ENCODE measurements at places on chromosomes 12 and 14.

GRCh38 chr12:104582739-104583138 lies 126.0 kb downstream of the CHST11 start:
- DNase-seq, result no peak

DNA sequence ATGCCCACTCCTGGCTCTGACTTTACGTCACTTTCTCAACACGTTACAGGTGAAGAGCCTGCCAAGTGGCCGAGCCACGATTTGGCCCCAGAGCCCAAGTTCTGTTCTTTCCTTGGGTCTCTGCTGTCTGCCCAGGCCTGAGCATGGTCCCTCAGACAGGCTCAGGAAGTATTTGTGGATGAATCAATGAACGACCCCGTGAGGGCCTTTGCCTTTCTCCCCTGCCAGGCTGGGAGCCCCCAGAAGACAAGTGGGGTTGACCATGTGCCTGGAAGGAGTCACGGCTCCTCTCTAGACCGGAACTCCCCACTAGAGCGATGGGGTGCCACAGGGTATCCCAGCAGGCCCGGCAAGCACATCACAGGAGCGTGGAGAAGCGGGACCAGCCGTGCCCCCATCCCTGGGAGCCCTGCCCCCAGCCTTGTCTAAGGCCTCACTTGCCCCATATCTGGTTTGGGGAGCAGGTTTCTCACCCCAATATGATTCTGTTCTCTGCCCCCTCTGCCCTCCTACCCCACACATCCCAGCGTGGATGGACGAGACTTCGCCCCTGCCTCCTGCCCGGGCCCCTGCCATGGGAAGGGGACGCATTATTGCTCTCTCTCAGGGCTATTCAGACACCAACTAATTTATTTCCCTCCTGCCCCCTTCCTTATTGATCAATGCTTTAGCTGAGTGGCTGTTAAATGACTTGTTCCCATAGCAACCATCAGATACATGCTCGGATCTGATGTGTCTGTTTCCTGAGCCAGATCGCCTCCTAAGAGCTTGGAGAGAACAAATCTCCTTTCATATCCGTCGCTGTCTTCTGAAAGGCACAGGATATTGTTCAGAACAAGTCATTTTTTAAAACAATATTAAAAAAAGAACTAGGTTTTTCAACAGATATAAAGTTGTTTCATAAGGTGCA lies 69.0 kb downstream of the DIO3 start:
- no peak for DNase-seq

GRCh38 chr12:132674561-132674960 lies 12.6 kb downstream of the POLE start:
- DNase-seq, result no peak

- DNase-seq, result no peak
Observed at GRCh38 chr12:52515927-52516831, 4.0 kb downstream of the KRT5 start.

- peak; percentile 8 for DNase-seq
Observed at GRCh38 chr12:128259556-128260070, 7.4 kb upstream of the TMEM132C start.

DNA sequence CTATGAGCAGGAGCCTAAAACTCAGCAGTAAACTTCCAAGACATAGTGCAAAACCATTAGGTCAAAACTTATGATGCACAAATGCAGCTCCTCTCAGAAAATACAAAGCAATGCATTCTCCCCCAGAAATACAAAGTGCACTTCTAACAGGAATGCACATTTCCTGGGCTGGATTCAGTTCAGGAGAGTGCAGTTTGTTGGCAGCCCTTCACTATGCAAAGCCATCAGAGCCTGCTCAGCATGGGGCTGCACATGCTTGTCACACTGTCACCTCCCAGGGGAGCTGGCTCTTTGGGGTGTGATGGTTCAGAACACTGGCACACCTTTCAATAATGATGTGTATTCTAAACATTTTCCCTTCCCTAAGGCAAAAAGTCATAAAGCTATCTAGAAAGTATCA lies 110.4 kb downstream of the KCNK10 start:
- DNase-seq, result no peak

DNA sequence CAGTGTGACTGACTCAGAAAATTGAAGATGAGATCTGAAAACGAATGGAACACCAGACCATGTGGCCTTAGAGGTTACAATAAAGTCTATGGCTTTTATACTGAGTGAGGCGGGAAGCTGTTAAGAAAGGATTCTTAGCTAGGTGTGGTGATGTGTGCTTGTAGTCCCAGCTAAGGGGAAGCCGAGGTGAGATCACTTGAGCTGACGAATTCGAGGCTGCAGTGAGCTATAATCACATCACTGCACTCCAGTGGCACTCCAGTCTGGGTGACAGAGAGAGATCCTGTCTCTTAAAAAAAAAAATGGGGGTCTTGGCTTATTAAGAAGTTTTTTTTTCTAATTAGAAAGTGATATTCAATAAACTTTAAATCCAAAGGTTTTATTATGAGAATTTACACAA lies 678.6 kb downstream of the TMTC2 start:
- DNase-seq, result no peak

DNA sequence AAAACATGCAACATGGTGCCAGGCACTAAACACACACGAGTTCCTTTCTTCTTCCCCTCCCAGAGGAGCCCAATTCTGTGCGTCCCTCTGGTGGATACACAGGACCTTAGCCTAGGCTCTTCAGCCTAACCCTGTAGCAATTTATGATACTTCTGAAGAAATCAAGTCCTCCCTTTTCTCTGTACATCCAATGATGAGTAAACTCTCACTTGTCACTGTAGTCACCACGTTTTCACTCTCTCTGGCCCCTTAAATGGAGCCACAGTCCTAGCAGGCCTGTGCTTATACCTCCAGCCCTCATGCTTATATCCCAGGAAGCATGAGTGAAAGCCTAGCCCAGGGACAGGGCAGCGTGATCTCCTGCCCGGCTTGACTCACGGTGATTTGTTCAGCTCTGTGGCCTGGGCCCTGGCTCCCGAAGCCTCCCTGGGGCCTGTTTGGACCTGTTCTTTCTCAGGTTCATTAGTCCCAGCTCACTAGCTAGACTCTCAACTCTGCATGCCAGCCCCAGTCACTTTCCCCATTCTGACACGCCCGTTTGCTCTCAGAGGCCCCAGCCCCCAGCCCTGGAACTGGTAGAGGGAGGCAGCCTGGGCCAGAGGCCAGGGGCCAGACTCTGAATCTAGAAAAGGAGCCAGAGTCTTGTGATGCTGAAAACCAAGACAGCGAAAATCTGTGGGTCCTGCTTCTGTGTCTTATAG lies 24.1 kb upstream of the PLEKHG3 start:
- no peak for DNase-seq

DNA sequence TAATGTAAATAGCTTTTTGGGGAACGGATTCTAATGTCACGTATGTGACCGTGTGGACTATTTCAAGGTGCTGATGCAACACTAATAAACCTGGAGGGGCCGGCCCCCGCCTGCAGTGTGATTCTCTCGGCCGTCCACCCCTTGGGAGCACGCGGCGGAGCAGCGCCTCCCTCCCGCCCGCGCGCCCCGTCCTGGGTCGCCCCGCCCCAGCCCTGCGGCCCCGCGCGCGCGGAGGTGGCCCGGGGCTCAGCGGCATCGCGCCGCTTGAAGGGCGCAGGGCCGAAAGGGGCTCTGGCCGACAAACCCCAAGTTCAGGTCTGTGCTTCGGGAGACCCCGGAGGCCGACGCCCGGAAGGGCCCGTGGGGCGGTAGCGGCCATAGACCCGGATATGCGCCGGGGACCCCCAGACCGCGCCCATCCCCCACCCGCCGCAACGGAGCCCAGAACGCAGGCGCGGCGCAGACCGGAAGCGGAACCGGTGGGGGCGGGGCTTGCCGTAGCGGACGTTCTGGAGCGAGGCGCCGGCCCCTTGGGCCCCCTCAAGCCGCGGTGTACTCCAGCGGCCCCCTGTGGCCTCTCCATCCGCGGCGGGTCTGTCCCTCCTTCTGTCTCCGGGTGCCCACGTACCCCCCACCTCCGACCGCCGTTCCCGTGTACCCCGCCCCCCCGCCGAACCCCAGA lies at the start of gene TEX22:
Gene TEX22, plus strand, starts transcription at position 495 of the 682 bp plus-strand sequence. CDS start 803 bp downstream, outside the sequence.
- peak; percentile 95 for DNase-seq

DNA sequence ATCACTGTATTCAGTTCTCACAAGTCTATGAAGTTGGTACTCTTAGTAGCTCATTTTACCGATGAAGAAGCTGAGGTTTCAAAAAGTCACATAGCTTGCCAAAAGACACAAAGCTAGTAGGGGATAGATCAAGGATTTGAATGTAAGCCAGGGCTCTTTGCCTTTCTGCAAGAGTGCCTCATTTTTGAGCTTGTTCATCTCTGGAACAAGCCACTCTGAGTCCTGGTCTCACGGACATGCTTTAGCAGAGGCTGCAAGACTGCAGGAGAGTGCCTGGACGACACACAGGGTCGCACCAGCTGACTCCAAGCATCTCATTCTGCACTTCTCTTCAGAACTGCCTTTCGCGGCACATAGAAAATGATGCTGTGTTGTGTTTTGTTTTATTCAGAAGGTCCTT lies 3.7 kb downstream of the NUAK1 start:
- no peak for DNase-seq

Measured in stimulated activated CD4-positive, alpha-beta T cell treated with anti-CD3 and anti-CD28 coated beads, Interleukin-15, amount 100 ng/mL, for 24 hours (primary cell).